ENCODE measurements at places on chromosomes 11 and 22.
A peak's percentile ranks its signal among the peaks of the same experiment; 100 is the strongest.

GRCh38 chr11:87870086-87870485, 305.2 kb downstream of the RAB38 start:
- no peak for DNase-seq

DNA sequence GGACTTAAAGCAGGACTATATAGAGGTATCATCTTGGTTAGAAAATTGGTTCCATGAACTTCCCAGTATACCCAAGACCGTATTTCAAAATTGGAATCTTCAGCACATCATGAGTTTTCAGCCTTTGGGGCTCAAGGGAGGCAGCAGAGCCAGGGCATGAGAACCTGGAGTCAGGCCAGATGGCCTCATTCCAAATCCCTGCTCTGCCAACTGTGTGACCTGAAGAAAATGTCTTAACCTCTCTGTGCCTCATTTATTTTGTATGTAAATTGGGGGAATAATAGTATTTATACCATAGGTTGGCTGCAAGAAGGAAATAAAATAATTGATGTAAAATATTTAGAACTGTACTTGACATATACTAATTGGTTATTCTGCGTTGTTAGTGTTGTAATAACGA, 987.6 kb downstream of the TBC1D22A start:
- DNase-seq = no peak

- DNase-seq = no peak
Measured at GRCh38 chr11:12719221-12719620, 45.0 kb downstream of the TEAD1 start.

- DNase-seq = no peak
Measured at GRCh38 chr11:117423046-117423575, 95.5 kb downstream of the CEP164 start.

GRCh38 chr22:45923835-45924234, 53.1 kb downstream of the WNT7B start:
- no peak for DNase-seq

- no peak for DNase-seq
Measured at GRCh38 chr11:46633291-46634217, 16.2 kb downstream of the ATG13 start.

DNA sequence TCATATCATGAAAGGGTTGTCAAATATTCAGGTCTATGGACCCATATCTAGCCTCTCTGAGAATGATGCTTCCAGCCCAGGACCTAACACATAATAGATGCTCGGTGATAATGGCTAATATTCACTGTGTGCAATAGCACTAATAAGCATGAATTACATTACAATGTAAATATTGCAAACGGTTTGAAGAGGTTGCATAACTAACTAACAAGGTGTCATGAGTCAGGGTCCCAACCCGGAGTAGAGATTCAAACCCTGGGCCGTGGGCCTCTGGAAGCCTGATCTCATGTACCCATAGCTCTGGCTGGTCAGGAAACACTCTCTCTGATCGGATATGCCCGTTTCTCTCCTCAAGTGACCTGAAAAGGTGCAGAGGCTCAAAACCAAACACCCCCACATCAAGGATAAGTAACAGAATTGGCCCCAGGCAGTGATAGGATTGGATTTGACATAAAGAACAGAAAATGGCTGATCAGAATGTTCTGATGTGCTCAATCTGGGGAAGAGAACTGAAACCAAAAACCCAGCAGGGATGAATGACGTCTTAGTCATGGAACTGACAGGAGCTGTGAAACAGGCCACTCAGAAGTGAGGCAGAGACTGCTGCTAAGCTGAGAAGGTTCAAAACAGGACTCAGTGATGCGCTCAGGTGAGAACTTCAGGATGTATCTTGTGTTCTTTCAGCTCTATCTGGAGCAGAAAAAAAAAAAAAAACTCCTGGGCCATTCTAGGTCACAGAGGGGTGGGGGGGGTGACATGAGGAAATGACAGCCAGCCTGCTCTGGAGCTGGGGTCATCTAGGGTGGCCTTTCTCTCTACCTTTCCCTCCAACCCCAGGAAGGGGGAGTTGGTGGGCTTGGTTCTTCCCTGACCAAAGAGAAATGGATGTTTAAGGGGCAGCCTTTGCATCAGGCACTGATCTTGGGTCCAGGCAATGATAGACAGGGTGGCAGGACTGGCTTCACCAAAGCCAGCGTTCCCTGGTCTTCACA, 6.6 kb upstream of the KCTD17 start:
- DNase-seq = no peak

GRCh38 chr22:36885474-36885873, 24.7 kb downstream of the NCF4 start:
- no peak for DNase-seq

DNA sequence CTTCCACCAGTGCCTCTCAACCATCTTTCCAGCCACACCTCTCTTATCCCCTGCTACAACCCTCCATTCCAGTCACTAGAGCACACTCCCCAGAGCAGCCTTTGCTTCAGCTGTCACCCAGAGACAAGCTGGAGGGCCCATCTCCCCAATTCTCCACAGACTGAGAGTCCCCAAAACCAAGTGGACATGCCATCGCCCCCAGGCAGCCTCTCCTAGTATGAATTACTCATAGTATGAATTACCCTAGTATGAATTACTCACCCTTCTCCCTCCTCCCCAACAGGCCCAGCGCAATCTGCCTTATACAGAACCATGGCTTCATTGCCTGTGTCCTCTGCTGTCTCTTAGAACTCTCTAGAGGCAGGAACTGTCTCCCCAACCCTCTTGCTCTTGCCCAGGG, 24.8 kb downstream of the MYH9 start:
- DNase-seq = no peak

DNA sequence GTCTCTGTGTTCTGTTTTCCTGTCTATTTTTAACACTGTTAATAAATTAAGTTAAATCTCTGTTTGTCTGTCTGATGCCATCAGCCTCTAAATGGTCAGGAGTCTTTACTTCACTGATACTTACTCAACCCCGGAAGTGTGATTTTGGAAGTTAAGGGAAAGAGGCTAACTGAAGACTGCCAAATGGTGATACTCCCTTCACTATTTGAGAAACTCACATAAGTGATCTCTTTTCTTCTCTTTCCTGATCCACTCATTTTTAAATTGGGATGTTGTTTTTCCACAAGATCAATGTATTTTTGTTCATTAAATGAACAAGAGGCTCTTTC, 389 bp upstream of the CASP12 start:
- DNase-seq = no peak

DNA sequence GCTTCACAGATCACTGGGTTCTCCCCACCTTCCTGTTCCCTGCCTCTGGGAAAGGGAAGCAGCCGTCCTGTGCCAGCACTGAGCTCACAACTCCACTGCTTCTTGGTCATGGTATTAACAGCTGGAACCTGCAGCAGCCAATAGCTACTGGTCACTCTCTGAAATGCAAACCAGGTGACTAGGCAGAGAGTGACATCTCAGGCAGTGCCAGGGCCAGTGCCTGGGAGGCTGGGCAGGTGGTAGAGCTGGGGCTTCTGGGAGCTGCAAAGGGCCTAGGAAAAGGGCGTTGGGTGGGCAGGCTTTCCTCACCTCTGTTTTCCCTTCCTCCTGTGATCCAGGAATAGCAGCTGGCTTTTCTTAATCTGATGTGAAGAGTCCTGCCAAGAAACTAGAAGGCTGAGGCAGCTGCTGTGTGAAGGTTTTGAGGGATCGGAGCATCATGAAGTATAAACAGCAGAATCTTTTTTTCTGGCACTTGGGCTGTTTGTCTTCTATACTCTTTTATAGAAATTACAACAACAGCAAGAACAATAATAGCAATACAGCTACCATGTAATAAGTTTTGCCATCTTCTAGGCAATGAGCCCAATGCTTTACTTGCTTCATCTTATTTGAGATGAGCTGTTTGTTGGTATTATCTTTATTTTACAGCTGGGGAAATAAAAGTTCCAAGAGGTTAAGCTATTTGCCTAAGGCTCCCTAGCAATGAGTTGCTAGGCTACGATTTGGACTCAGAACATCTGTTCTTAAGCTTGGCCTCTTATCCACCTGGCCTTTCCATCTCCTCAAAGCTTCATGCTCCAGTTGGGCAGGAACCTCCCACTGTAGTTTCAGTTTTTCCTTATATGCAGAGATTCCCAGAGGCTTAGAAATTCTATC, 22.0 kb upstream of the CD44 start:
- DNase-seq = no peak

- no peak for DNase-seq
Measured at GRCh38 chr11:80635178-80635577, 1194.3 kb upstream of the TENM4 start.

- DNase-seq = no peak
Measured at GRCh38 chr11:65055538-65055937, 2.8 kb downstream of the NAALADL1 start.

DNA sequence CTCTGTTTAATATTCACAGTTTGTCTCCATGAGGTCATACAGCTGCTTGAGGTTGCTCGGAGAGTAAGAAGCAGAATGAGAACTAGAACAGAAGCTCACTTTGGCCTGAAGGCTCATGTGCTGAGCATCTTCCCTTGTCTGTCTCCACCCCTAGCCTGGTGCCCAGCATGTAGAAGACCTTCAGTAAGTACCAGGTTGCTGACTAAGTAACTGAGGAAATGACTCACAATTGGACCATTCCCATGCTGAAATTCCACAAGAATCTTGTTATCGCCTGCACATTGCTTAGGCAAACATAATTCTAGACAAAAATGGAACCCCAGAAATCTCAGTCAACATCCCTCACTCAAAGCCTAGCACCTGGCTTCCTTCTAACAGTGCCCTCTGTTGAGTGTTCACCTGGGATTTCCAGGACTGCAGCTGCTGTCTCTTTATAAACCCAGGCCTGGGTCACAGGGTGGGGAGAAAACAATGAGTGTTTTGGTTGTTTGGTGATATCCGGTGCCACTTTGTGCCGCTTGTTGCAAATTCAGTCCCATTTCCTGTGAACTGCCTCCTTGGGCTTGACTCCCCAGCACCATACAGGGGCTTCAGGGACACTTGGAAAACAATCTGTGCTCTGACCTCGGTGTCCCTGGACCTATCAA, 406.8 kb downstream of the ETS1 start:
- DNase-seq = no peak

GRCh38 chr22:22449819-22450218, 58.7 kb downstream of the ZNF280B start:
- DNase-seq = no peak

DNA sequence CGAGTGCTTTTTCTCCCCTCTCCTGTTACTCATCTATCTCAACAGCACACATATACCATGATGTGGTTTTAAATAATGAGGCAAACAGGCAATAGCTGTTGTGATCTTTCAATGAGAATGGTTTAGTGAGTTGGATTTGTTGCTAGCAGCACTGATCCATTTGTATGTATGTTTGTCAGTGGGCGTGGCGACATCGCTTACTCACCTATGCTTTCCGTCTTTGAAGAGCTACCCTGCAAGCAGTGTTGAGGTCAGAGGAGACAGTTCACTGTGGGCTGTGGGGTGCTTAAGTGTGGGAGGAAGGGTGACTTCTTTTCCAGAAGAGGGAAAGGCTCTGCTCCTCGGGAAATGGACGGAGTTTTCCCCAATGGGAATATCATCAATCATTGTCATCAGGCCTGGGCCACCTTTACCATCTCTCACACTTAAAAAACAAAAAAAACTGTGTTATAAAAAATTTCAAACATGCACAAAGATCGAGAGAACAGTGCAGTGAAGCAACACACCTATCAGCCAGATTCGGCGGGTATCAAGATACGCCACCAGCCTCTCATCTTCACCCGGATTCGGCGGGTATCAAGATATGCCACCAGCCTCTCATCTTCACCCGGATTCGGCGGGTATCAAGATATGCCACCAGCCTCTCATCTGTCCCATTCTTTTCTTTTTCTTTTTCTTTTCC, 83.8 kb downstream of the TBC1D22A start:
- no peak for DNase-seq

- DNase-seq = no peak
Measured at GRCh38 chr11:110711448-110711775, 825 bp downstream of the ARHGAP20 start.

DNA sequence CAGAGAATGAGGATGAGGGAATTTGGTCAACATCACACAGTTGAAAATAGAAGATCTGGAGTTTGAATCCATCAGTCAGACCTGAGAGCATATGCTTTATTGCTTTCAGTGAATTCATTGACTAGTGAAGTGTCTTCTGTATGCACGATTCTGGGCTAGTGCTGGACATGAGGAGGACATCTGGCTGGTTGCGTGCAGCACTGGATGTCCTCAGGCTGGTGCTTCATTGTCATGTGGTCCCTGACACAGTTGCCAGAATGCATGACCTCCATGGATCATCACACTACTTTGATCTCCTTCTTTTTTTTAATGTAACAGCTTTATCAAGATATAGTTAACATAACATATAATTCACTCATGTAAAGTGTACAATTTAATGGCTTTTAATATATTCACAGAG, 44.5 kb upstream of the MMP7 start:
- no peak for DNase-seq

DNA sequence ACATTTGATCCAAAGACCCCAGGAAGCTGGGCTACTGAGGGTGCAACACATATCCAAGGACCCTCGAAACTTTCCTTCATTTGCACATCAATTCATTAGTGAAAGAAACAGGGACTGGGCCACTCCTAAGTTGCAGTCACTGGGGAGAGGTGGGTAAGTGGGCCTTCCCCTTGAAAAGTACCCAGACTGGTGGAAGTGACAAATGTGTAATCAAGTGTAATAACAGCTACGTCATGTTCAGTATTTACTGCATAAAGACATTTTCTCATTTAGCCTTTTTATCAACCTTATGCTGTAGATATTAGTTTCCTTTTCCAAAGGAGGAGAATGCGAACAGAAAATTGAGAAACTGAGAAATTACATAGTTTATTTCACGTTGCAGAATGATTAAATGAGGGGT, 101.9 kb upstream of the OLFML1 start:
- DNase-seq = no peak

GRCh38 chr11:73240190-73240781, 22.2 kb downstream of the P2RY2 start:
- no peak for DNase-seq

- no peak for DNase-seq
Measured at GRCh38 chr11:132734217-132734616, 798.1 kb downstream of the OPCML start.

DNA sequence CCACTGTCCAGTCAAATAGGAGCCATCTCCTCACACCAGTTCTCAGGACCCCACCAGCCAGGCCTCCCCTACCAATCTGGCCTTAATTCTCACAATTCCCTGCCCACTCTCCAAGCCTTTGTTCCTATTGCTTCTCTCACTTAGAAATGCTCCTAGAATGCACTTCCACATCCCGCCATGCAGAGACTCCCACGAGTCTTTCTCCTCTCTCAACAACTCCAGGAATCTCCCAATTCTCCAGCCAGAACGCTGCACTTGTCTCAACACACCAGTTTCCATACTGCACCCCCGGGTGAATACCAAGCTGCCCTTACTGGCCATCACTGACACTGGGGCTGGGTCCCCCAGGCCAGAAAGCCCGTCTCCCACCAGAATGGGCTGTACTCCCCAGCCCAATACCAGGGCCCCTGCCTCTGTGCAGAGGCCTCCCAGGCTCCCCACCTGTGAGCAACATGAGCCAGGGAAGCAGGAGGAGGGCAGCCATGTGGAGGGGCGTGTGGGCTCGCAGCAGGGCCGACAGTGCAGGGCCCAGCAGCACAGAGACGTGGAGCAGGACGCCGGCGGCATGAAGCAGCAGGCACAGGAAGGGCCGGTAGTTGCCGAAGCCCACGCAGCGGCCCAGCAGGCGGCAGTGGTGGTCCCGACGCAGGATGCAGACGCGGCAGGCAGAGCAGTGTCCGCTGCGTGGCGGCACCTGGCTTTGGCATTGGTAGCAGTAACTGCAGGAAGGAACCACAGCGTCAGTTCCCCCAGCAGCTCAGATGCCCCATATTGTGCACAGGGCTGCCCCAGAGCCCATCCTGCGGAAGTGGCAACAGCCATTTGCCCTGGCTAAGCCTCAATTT, 2.4 kb downstream of the ZDHHC24 start:
- peak; percentile 33 for DNase-seq

Data from stimulated activated CD4-positive, alpha-beta T cell treated with anti-CD3 and anti-CD28 coated beads, Interleukin-4, amount 100 ng/mL, for 4 hours (primary cell).